ENCODE measurements at places on chromosomes 3 and 15.

DNA sequence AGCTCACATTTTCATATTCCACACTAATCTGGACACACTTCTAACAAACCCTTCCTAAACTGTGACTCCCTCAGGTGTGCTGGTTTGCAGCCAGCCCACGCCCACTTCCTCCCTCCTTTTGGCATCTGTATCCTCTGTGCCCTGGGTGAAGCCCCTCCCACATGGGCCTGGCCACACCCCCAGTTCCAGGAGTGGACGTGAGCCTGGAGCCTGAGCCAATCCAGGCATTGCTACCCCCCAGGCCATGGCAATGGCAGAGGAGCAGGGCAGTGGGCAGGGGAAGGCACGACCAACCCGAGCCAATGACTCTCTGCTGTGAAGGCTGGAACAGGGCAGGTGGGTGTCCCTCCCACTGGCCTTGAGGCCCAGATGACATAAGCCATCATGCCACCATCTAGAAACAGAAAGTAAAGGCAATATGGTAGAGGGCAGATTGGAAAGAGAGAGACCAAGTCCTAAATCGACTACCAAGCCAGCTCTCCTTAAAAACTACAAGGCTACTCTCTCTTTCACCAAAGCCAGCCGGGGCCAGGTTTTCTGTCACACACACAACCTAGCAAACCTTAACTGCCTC lies 18.6 kb downstream of the FAM174B start:
- no peak for DNase-seq

DNA sequence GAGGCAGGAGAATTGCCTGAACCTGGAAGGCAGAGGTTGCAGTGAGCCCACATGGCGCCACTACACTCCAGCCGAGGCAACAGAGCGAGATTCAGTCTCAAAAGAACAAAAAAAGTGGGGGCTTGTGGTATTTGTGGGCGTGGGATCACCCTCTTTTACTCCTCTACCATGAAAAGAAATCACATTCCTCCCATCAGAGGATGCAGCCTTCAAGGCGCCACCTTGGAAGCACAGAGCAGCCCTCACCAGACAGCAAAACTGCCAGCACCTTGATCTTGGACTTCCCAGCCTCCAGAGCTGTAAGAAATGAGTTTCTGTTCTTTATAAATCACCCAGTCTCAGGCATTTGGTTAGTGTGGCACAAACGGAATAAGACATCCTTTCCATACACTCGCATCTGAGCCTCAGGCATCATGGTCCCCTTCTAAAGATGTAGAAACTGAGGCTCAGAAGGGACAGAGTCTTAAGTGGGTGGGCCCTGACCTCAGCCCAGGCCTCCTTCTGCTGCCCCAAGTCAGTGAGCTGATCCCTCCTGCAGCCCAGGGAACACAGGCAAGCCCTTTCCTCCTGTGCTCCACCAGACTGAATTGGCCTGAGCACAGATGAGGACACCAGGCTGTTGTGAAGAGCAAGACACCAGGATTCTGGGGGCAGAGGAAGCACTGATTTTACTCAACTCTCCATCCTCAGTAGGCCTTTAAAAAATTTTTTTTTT lies 201.7 kb upstream of the LINGO1 start:
- DNase-seq = no peak

GRCh38 chr3:135084405-135084804 lies 289.3 kb downstream of the EPHB1 start:
- no peak for DNase-seq

GRCh38 chr3:15451216-15452113 lies 24.1 kb downstream of the EAF1 start:
- DNase-seq = no peak

DNA sequence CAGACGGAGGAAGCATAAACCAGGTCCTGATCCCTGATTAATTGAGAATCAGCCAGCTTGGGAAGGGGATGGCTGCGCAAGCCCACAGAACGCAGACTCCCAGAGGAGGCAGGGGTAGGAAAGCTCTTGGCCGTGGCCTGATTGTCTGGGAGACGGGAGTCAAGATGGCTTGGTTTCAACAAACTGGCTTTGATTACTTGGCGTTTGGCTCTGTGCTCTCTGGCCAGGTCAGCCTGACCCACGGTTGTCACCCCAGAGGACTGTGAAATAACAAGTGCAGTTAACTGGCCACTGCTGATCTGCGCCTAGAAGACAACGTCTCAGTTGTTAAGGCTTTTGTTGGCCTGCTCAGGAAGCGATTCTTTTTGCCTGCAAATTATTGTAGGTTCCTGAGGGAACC lies 387.0 kb upstream of the PROK2 start:
- no peak for DNase-seq

DNA sequence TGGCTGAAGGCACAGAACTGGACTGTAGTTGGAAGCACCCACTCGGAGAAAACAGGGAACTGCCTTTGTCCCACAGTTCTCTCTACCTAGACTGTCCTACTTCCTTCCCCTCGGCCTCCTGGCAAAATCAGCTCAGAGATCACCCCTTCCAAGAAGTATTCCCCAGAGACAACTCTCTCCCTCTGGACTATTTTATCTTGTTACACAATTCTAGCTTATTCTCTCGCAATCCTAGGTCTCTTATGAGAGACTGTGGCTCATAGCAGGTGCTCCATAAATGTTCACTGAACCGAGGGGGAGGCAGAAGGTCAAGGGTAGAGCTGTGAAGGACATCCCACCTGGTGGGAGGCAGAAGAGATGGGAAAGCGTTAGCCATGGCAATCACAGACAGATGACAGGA lies 10.6 kb downstream of the HEG1 start:
- no peak for DNase-seq

GRCh38 chr3:195820186-195820585 lies 8.5 kb upstream of the MUC4 start:
- DNase-seq = no peak

DNA sequence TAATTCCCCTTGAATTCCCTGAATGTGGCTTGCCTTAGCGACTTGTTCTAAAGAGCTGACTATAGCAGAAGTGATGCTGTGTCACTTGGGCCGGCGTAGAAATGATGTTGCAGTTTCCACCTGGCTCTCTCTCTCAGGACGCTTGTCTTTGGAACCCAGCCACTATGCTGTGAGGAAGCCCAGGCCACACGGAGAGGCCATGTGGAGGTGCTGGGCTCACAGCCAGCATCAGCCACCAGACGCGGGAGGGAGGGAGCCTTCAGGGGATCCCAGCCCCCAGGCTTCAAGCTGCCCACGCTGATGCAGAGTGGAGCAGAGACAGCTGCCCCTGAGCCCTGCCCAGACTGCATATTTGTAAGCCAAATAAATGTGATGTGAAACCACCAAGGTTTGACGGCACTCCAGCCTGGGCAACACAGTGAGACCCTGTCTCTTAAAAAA lies 18.6 kb downstream of the RNU5B-1 start:
- no peak for DNase-seq

DNA sequence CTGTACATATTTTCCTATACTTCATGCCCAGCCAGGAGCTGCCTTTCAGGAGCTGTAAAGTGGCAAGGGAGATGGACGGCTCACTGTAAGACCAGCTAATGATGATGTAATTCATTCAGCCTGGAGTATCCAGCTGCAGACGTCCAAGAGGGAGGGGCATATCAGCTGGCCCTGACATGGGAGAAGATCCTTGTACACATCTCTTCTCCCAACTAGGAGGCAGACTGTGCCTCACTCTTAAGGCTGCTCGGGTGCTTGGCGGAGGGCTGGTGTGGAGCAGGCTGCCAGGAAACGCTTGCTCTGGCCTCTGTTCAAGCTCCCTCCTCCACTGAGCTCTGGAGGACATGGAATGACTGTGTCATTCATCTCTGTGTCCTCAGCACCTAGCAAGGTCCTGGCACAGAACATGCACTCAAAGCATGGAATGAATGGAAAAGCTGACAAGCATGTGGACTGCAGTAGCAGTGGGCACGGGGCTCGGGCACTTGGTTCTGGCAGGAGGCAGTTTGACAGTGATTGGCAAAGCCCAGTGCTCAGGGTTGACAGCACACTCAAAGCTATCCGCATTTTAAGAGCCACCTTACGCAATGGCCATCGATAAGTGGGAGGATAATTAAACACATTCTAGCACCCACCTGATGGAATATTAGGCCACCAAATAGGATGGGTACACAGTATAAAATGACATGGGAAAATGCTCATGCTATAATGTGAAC lies 72.4 kb downstream of the TBC1D2B start:
- no peak for DNase-seq

- no peak for DNase-seq
These were observed 28.0 kb upstream of the GLCE start for GRCh38 chr15:69132430-69132829.

DNA sequence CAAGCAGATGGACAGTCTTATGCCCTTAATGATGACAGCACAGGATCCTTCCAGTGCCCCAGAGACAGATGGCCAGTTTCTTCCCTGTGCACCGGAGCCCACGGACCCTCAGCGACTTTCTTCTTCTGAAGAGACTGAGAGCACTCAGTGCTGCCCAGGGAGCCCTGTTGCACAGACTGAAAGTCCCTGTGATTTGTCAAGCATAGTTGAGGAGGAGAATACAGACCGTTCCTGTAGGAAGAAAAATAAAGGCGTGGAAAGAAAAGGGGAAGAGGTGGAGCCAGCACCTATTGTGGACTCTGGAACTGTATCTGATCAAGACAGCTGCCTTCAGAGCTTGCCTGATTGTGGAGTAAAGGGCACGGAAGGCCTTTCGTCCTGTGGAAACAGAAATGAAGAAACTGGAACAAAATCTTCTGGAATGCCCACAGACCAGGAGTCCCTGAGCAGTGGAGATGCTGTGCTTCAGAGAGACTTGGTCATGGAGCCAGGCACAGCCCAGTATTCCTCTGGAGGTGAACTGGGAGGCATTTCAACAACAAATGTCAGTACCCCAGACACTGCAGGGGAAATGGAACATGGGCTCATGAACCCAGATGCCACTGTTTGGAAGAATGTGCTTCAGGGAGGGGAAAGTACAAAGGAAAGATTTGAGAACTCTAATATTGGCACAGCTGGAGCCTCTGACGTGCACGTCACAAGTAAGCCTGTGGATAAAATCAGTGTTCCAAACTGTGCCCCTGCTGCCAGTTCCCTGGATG lies 198.7 kb downstream of the AKAP13 start:
- DNase-seq = peak; percentile 9

- peak; percentile 50 for DNase-seq
These were observed 41.9 kb downstream of the ABHD2 start for GRCh38 chr15:89130201-89130600.

DNA sequence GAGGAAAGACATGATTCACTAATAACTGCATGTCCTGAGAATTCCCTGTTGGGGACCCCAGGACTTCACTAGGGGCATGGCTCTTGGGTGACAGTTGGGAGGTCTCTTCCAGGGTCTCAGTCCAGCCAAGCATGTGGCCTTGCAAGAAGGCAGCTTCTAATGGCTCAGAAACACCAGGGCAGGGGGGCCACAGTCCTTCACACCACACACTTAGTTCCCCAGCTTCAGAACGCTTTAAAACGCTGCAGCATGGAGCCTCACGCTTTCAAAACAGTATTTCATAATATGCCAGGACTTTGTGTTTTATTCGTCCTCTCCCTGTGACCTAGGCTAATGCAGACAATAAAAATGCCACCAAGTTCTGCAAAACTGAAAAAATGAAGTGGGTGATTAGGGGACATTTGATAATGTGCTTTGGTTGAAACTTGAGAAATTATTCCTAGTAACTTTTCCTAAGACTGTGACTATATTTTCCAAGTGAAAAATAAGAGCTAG lies 48.4 kb upstream of the LIMD1 start:
- no peak for DNase-seq

- DNase-seq = no peak
These were observed 2.3 kb upstream of the GMPPB start for GRCh38 chr3:49725906-49726681.

- DNase-seq = no peak
These were observed 307.4 kb downstream of the THSD4 start for GRCh38 chr15:71422530-71423259.

DNA sequence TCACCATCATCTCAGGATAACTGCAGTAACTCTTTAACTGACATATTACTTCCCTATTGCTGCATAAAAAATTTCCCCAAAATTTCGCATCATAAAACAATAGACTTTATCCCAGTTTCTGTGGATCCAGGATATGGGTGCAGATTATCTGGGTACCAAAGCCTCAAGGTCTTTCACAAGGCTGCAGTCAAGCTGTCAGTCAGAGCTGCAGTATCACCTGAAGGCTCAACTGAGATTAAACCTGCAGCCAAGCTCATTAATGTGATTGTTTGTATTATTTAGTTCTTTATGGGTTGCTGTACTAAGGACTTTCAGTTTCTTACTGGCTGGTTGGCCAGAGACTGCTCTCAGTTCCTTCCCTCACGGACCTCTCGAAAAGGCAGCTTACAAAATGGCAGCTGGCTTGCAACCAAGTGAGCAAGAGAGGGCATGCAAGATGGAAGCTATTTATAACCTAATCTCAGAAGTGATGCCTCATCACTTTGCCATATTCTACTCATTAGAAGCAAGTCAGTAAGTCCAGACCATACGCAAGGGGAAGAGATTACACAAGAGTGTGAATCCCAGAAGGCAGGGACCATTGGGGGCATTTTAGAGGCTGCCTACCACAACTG lies 54.9 kb downstream of the DCUN1D1 start:
- no peak for DNase-seq

GRCh38 chr3:50003824-50004223 lies 63.9 kb downstream of the RBM6 start:
- DNase-seq = no peak

DNA sequence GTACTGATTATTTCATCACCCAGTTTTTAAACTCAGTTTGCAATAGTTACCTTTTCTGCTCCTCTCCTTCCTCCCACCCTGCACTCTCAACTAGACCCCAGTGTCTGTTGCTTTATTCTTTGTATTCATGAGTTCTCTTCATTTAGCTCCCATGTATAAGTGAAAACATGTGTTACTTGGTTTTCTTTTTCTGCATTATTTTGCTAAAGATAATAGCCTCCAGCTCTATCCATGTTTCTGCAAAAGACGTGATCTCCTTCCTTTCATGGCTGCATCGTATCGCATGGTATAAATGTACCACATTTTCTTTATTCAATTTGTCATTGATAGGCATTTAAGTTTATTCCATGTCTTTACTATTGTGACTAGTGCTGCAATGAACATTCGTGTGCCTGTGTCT lies 79.0 kb downstream of the NAALADL2 start:
- no peak for DNase-seq

DNA sequence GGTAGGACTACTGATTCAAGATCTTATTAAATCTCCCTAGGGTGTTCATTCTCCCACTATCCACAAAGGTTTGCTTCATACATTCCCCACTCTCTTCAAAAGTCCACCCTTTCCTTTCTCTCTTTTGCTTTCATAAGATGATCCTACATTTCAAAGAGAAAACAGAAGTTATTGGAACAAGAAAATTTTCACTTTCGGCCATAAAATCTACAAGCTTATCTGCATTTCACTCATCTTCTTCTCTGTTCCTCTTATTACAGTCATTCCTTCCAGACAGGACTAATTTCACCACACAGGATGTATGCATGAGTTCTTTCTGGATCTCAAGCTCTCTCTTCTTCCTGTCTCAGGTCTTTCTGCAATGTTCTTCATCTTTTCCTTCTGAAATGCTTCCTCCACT lies 238.7 kb downstream of the ISL2 start:
- DNase-seq = no peak

GRCh38 chr3:47611576-47611975 lies 32.9 kb upstream of the CSPG5 start:
- no peak for DNase-seq

- no peak for DNase-seq
These were observed 48.5 kb downstream of the ZDHHC19 start for GRCh38 chr3:196162679-196163078.

- no peak for DNase-seq
These were observed 11.9 kb upstream of the PARL start for GRCh38 chr3:183896610-183897009.
